CD14-positive monocyte (primary cell): ENCODE measurements at places on chromosomes 13 and 19.

- no peak for DNase-seq
Observed at GRCh38 chr19:57267291-57267690, 13.0 kb upstream of the ZNF460 start.

GRCh38 chr13:112522578-112522977, 65.4 kb downstream of the TUBGCP3 start:
- DNase-seq = no peak

GRCh38 chr13:22447132-22447886, 733.5 kb upstream of the SGCG start:
- DNase-seq = no peak

DNA sequence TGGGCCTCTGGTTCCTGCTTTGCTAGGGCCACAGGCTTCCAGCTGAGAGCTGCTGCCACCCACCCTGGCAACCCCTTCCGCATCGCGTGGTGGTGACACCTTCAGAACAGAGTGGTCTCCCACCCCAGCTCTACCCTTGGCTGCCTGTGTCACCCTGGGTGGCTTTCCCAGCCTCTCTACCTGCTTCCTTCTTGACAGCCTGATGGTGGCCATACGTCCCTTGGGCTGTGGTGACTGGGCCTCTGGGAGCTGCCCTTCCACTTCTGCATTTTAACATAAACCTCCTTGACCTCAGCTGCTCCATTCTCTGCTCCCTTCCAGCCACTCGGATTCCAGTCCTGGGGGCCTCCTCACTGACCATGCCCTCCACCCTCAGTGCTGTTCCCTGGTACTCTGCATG, 17.0 kb downstream of the PAK4 start:
- DNase-seq = peak; percentile 38

DNA sequence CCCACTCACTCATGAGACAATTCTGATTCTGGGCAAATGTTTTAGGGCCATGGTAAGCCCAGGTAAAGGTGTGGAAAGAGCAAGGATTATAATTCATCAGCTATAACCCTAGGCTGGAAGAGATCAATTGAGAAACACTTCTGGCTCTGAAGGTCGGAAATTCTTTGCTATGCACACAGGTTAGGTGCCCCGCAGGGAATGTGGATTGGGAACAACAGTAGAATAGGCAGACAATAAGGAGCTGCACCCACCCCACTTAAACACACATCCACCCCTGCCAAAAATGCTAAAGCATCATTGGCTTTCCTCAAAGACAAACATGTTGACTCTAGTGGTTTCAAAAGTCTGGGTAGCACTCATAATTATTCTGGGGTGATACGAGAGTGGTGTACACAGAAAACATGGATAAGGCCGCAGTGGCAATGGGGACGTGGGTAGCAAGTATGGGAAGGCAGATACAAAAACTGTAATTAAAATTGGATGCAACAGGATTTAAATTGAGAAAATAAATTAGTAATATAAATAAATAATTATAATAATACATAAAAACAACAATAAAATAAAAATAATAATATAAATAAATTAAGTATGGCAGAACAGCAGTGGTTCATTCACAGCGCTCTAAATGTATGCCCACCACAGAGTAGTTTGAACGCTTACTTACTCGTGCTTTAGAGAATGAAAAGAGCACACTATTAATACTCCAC, 8.6 kb downstream of the EFNB2 start:
- DNase-seq = no peak

DNA sequence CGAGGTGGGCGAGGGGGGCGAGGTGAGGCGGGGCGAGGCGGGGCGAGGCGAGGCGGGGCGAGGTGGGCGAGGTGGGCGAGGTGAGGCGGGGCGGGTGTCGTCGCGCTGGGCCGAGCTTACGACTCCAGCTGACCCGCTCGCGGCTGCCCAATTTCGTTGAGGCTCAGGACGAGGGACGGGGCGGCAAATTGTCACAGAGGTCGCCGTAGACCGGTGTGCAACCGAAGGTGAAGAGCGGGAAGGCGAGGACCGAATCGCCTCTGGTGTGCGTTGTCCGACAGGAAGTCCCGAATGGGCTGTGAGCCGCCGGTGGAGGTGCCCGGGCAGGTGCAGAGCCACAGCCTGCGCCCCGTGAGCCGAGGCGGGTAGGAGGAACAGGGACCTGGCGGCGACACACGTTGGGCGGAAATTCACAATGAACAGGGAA, at the start of gene LACC1:
LACC1 (plus strand) TSS at position 150 of the 427 bp plus-strand sequence. CDS start 1,082 bp downstream, outside the sequence.
- peak; percentile 30 for DNase-seq

- DNase-seq = no peak
Observed at GRCh38 chr19:27748551-27749152, 1464.3 kb downstream of the UQCRFS1 start.

- no peak for DNase-seq
Observed at GRCh38 chr13:40096357-40096901, 441.0 kb downstream of the COG6 start.

- no peak for DNase-seq
Observed at GRCh38 chr13:62537593-62537992, 1121.9 kb upstream of the PCDH20 start.

DNA sequence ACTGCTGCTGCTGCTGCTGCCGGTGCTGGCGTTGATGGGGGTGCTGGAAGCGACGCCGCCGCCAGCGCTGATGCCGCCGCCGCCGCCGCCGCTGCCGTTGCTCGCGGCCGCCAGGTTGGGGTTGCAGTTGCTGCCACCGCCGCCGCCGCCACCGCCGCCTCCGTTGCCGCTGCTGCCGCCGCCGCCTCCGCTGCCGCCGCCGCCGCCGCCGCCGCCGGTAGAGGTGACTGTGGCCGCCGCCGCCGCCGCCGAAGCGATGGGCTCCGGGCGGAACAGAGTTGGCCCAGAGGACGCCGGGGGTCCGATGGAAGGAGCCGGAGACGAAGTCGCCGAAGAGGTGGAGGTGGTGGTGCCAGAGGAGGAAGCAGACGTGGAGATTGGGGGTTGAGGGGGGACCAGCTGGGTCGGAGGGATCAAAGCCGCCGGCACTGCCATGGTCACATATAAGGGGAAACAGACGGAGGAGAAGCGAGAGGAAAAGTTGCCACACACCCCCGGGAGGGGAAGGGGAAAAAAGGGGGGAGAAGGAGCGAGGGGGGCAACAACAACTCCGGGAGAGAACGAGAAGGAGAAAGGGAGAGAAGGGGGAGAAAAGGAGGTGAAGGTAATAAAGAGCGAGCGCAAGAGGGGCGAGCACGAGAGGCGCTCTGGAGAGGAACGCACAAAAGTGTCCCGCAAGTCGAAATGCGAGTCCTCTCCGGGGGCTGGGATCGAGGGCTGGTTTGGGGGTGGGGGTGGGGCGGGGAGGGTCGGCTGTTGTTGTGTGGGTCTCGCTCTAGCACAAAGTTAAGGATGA, 471 bp downstream of the DACH1 start:
- peak; percentile 31 for DNase-seq

GRCh38 chr19:3378352-3379150, 12.2 kb downstream of the NFIC start:
- DNase-seq = no peak

DNA sequence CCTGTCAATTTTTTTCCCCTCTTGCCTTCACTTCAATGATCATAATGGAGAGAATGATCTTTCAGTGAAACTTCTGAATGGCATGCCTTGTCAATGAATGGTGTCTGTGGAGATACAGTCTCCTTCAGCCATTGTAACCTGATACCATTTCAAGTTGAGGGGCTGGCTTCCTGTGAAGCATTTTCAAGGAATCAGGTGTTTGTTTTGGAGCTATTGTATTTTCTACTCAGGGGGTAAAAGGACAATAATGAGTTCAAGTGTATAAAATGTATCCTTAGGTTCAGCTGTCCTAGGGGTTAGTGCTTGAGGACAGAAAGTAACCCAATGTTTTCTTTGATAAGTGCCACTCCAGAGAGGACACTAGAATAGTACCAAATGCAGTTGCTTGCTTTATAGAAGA, 23.8 kb upstream of the CBY2 start:
- no peak for DNase-seq

- DNase-seq = no peak
Observed at GRCh38 chr13:42047561-42048341, 697 bp upstream of the DGKH start.

DNA sequence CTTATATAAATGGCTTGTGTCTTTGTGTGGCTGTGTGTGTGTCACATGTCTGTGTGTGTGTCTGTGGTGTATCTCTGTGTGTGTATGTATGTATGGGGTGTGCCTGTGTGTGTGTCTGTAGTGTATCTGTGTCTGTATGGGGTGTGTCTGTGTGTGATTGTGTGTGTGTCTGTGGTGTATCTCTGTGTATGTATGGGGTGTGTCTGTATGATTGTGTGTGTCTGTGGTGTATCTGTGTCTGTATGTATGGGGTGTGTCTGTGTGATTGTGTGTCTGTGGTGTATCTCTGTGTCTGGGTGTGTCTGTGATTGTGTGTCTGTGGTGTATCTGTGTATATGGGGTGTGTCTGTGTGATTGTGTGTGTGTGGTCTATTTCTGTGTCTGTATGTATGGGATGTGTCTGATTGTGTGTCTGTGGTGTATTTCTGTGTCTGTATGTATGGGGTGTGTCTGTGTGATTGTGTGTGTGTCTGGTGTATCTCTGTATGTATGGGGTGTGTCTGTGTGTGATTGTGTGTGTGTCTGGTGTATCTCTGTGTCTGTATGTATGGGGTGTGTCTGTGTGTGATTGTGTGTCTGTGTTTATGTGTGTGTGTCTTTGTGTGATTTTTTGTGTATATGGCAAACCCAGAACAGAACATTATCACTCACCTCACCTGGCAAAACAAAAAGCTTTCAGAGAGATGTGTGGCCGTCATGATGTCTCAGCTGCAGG, 56.1 kb upstream of the MCF2L start:
- no peak for DNase-seq

GRCh38 chr19:45676851-45677263, 8.8 kb downstream of the GIPR start:
- no peak for DNase-seq

GRCh38 chr13:23580684-23581060, 10.5 kb downstream of the TNFRSF19 start:
- DNase-seq = no peak

- no peak for DNase-seq
Observed at GRCh38 chr13:73913079-73913740, 221.0 kb downstream of the KLF12 start.

GRCh38 chr19:50977626-50978025, 6.1 kb downstream of the KLK7 start:
- DNase-seq = no peak

DNA sequence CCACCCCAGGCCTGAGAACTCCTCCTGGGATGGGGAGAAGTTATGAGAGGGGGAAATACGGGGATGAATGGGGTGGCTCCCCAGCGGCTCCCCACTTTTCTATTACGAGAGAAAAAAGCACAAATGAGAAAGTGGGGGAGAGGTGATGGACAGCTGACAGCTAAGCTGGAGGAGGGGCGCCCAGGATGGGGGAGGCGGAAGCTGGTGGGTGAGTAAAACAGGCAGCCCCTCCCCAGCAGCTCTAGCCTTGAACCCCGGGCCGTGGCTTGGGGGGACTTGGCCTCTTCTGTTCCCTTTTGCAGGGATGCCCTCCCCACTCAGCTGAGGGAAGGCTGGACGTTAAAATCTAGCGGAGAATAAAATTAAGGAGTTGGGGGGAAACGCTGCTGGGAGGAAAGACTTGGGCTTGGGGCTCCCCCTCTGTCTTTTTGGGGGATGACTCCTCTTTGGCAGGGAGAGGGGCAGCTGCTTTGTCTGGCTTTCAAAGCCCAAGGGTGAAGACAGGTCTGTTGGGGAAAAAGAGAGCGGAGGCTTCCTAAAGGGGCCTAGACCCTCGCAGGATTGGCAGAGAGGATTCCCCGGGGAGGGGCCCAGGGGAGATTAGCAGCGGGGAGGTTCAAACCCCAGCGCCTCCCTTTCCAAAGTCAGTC, 1.4 kb upstream of the SAMD1 start:
- no peak for DNase-seq

DNA sequence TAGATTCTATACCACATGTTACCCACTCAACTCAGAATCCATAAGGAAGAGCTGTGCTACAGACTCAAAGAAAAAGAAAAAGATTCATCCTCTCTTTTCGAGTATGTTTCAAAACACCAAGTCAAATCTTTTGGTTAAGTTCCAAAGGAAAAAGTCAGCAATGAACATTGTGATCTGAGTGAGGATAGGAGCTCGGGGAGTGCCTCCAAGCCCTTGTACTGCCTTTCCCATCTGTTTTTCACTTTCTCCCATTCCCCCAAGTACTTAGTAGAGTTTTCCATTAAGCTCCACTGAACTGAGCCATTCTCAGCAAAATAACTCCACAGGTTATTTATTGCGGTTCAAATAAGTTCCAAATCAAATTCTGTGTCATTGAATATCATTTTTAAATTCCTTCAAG, 47.7 kb upstream of the MAB21L1 start:
- no peak for DNase-seq

GRCh38 chr19:3774621-3775373, 2.8 kb upstream of the RAX2 start:
- no peak for DNase-seq

GRCh38 chr13:86909318-86909717, 761.9 kb upstream of the SLITRK5 start:
- no peak for DNase-seq

DNA sequence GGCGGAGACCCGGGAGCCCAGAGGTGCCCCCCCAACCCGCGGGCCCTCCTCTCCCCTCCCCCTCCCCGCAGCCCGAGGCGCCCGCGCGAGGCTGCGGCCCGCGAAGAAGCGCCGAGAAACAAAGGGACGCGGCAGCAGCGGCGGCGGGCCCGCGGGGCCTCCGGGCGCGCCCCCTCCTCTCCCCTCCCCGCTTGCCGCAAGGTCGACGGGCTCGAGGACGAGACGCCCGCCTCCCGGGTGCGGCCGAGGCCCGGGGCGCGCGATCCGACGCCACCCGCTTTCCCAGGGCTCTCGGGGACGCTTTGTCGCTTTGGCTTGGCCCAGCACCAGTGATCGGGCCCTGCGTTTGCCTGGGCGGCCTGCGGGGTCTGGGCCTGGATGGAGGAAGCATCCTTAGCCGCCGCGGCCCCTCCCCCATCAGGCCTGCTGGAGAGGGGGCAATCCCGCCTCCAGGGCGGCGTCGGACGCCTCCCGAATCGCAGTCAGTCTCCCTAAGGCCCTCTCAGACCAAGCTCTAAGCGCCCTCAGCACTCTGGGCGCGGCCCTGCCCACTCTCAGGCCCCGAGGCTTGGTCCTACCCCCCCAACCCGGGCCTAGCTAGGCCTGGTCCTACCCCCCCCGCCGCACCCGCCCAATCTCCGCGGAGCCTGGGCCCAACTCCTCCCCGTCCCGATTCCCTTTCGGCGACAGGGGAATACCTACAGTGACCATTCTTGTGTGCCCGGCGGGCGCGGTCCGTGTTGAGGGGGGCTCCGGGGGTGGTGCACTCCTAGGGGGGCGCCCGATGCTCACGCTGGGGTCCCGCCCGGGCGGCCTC, 740 bp downstream of the ELAVL3 start:
- no peak for DNase-seq

GRCh38 chr19:42116308-42117075, 15.8 kb downstream of the POU2F2 start:
- DNase-seq = no peak

DNA sequence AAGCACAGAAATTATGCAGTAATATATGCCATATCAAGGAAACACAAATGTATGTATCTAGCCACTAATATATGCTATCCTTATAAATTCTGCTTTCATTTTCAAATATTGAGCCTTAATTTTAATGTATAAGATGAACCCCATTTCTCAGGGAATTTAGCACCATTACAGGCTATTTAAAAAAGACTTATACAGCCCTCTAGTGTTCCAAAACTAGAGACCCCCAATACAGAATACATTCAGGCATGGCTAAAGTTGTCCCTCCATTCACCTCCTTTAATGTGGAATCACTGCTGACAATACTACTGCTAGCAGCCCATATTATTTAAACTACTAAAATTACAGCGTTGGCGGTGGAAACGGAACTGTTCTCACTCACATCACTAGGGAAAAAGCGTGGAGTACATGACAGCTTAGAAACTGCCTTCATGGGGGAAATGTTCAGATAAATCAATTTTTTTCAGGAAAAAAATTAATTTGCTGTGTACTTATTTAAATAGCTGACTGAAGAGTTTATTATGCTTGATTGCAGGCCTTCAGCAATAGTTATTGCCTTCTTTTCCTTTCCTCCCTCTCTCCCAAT, 541.0 kb downstream of the PCDH9 start:
- no peak for DNase-seq
